Activated CD8-positive, alpha-beta memory T cell treated with anti-CD3 and anti-CD28 coated beads for 1 hour (primary cell): ENCODE measurements at places on chromosomes 11 and 22.

DNA sequence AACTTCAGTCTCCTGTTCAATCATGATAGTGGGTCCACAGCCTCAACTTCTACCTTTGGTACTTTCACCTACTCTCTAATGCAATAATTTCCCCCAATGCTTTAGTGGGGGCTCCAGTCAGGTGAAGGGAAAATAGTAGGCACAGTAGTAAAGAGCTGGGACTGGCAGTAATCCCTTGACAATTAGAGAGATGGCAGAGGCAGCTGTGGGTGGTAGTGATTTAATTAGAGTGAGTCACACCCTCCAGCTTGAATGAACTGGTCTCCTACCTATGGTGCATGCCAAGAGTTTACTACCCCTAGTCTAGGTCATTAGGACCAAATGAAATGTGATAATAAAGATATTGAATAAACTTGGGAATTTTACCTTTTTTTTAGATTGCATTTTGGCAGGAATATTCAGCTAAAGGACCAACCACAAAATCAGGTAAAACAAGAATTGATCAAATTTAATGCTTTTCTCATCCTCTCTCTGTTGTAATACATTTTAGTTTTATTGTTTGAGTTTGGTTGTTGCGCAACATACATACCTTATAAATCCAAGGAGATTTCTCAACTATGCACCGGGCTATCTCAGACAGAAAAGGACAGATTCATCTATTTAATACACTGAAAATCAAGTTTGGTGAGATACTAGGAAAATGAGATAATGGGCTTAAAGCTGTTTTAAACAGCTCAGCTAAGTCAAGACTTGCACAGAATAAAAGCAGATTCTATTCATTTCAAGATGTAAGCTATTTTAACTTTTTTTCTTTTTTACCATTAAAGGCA, 9.0 kb downstream of the PRRG4 start:
- no peak for DNase-seq

DNA sequence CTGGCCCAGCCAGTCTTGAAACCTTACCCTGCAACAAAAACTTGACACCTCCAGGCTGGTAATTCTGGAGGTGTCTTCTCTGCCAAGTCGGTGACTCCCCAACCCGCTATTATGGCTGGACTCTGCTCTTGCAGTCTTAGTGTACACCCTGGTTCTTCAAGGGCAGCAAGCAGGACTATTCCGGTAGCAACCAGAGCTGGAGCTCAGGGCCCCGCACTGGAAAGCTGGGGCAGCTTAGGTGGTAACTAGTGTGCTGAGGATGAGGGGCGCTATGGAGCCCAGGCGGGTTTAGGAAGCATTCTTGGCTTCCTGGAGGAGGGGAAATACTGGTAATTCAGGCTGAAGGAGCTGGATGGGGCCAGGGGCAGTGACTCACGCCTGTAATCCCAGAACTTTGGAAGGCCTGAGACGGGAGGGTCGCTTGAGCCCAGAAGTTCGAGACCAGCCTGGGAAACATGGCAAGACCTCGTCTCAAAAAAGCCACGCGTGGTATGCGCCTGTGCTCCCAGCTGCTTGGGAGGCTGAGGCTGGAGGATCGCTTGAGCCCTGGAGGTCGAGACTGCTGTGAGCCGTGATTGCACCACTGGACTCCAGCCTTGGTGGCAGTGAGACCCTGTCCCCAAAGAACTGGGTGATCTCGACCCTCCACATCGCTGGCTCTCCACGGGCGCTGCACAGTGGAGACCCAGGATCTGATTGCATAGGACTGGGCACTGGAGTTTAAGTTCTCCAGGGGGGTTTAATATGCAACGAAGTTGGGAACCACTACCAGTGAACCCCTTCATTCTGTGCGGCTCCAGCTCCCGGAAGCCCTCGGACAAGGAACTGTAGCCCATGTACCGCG, 10.6 kb upstream of the AIFM3 start:
- DNase-seq, result no peak

- no peak for DNase-seq
These were observed 927.4 kb downstream of the BRD1 start for GRCh38 chr22:48900327-48900597.

DNA sequence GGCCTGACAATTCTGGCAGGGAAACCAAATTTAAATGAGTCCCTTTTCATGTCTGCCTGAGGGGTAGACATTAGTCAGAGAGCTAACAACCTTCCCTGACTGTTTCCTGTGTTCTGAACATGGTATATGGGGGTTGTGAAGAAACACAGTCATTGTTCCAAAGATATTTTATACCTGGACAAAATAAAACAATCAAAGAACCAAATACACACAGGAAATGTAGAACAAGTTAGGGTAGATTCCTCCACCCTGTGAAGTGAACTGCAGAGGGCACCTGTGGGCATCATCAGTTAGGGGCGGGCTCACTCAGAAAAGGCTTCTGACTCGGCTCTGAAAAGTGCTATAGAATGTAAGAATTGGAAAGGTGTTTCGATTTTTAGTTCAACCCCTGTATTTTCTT, 231.9 kb upstream of the CADM1 start:
- DNase-seq, result no peak

- DNase-seq, result no peak
These were observed 182.1 kb upstream of the KIRREL3 start for GRCh38 chr11:127182586-127183203.

- DNase-seq, result no peak
These were observed at the start of gene CTNND1 for GRCh38 chr11:57761301-57762234. Gene CTNND1, plus strand, starts transcription at chr11:57761802. Its CDS starts 29,677 bp downstream, at chr11:57791479.

DNA sequence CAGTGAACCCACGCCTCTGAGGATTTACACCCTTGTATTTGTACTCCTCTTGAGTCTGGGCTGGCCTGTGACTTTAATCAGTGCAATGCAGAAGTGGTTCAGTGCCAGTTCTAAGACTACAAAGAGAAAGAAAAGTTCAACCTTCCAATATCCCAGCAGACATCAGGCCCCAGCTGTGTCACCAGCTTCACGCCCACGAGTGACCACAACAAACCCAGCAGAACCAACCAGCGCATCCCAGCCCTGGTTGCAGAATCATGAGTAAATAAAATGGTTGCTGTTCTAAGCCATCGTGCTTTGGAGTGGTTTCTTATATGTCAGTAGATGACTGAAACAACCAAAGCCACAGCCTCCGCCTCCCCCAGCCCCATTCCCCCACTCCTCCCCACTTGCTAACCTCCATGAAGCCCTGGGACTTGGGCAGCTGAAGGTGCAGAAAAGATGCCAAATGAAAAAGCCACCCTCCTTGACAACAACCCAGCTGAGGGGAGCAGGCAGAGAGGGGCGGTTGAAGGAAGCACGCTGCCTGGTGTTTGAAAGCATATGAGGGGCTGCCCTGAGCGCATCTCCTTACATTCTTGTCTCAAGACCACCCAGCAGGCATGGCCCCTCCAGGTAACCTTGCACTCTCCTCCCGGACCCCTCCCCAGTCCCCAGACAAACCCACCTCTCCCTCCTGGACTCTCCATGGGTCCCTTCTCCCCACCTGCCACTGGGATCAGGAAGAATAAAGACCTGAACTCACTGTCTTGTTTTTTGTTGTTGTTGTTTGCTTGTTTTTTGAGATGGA, 20.9 kb downstream of the TSKU start:
- no peak for DNase-seq

DNA sequence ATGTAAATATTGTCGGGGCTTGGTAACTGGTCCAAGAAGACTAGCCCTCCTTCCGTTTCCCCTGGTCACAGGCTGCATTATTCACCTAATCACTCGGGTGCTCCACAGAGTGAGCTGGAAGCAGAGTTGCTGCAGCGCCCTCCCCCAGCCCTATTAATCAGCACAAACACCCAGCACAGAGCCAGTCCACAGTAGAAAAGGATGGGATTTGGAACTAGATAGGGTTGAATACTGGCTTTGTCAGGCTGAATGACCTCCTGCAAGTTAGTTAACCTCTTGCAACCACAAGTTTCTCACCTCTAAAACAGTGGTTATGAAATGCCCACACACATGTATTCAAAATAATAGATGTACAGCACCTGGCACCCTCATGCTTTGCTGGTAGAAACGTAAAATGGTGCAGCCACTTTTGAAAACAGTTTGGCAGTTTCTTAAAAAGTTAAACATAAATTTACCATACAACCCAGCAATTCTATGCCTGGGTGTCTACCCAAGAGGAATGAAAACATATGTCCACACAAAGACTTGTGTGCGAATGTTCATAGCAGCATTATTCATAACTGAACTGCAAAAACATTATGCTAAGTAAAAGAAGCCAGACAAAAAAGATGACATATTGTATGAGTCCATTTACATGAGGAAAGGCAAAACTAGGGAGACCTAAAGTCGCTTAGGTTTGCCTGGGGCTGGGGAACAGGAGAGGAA, 31.7 kb upstream of the APLP2 start:
- DNase-seq, result no peak

- DNase-seq, result no peak
These were observed 511.2 kb upstream of the RAG2 start for GRCh38 chr11:37109286-37109585.

GRCh38 chr22:21443057-21443734, 24.0 kb upstream of the TMEM191C start:
- DNase-seq, result no peak

DNA sequence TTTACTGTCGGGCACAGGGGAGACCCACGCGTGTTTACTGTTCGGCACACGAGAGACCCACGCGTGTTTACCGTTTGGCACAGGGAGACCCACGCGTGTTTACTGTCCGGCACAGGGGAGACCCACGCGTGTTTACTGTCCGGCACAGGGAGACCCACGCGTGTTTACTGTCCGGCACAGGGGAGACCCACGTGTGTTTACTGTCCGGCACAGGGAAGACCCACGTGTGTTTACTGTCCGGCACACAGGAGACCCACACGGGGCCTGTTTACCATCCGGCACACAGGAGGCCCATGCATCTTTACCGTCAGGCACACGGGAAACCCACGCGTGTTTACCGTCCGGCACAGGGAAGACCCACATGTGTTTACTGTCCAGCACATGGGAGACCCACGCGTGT, 525.1 kb downstream of the BRD1 start:
- no peak for DNase-seq
